ENCODE measurements at places on chromosomes 11 and 22. TPM values are rescaled to one million over a fixed set of nuclear protein-coding genes. Genes with fewer than 3 reads are reported as not detected.

- DNase-seq: no peak
Observed at GRCh38 chr22:30556388-30556787, 9.8 kb upstream of the SEC14L6 start.

The ELFN2 gene
- 0.20 TPM for total RNA-seq

- no peak for DNase-seq
Observed at GRCh38 chr11:114315749-114316368, 19.7 kb downstream of the NNMT start.

The BEST1 gene
- 1.0 TPM for total RNA-seq

DNA sequence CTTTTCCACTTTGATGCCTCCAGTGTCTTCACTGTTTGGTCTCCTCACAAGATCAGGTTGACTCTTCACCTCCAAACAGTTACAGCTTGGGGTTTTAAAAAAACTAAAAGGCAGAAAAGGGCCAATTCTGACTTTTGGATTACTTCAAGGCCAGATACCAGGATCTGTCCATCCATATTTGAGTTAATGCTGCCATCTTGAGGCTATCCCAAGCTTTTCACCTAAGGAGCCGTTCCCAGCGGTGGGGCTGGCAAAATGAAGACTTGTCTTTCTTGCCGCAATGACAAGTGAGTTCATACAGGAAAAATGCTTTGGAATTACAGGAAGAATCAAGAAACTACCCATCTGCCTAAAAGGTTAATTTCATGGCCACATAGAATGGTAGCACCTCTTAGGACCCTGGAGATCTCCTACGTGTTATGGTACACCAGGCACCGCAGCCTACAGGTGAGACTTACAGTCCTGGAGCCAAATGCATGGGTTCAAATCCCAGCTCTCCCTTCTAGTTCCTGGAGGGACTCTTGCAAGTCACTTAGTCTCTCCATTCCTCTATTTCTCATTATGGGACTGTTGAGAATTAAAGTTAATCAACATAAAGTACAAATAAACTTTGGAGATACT lies 6.0 kb upstream of the OR5B21 start:
- DNase-seq: no peak

DNA sequence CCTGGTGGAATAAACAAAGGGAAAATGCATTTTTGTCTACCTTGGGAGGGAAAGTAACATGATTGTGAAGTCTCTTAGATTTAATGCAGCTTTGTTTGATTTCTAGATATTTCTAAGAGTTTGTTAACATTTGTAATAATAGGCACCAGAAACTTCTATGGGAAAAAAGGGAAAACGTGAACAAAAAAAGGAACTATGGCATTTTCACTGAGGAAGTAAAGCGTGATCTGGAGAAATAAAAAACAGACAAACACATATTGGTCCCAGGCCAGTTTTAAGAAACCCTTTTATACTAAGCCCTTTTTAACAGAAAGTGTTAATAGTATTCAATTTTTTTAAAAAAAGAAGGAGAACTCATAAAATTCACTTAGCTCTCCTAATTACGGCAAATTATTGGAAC lies 6.9 kb upstream of the MS4A7 start:
- DNase-seq: no peak

DNA sequence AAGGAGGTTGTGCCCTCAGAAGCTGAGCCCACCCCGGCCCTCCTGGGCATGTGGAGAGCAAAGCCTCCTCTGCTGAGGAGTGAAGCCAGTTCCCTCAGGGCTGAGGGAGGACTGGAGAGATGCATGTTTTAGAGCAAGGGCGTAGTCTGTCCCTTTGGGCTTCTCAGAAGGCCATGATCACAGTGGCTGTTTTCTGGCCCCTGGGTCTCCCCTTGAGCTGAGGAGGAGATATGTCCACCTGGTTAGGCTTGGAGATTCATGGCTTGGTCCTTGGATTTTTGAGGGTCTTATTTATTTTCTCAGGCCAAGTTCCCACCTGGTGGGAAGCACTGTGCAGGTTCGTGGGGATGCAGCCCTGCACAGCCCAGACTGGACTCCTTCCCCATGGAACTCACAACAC lies 46.5 kb upstream of the THY1 start:
- DNase-seq: no peak

DNA sequence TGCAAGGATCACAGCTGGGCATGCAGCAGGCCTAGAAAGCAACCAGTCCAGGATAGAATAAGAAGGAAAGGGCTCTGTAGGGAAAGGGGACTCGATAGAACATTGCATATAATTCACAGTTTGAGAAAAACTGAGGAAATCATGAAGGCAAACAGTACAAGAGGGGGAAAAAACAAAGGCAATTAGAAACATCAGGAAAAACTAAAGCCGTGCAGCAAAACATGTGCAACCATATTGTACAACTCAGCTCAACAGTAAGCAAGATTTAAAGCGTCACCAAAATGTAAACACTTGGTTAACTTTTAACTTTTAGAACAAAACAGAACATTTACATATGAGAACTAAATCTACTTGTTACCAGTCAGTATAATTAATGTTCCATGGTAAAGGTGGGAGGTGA lies 8.5 kb downstream of the APOL3 start:
- DNase-seq: no peak

The OR5T3 gene
- not detected for total RNA-seq

The PACS1 gene
- total RNA-seq: 58.4 TPM

The CDHR5 gene
- total RNA-seq: not detected

The JAML gene
- total RNA-seq: 148 TPM

DNA sequence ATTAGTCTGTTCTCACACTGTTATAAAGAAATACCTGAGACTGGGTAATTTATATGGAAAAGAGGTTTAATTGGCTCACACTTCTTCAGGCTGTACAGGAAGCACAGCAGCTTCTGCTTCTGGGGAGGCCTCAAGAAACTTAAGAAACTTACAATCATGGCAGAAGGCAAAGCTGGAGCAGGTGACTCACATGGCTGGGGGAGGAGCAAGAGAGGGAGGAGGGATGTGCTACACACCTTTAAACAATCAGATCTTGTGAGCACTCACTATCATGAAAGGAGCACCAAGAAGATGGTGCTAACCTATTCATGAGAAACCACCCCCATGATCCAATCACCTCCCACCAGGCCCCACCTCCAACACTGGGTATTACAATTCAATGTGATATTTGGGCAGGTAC lies 381.6 kb downstream of the ETS1 start:
- DNase-seq: no peak

The OR5D18 gene
- total RNA-seq: not detected

GRCh38 chr22:48938741-48939140 lies 888.9 kb downstream of the BRD1 start:
- DNase-seq: no peak

- peak; percentile 80 for DNase-seq
Observed at GRCh38 chr22:38941488-38941987, 15.9 kb upstream of the APOBEC3A start.

- DNase-seq: no peak
Observed at GRCh38 chr11:70703141-70704064, 305.1 kb downstream of the CTTN start.

DNA sequence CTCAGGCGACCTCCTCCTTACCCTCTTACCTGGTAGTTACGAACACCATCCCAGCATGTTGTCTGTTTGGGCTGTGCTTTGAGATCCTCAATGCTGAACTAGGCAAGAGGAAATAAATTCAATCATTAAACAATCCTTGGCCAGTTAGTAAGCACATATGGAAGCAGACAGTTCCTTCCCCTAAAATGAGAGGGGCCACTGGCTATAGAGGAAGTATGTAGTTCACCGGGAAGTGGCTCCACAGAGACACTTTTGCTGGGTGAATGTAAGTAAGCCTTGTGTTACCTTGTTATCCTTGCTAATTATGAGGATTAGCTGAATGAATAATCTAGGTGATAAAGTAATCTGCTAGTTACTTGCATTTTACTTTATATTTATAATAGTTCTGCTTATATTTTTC lies 2.9 kb downstream of the THYN1 start:
- DNase-seq: no peak

- peak; percentile 1 for DNase-seq
Observed at GRCh38 chr11:63445720-63446119, 45.2 kb downstream of the PLAAT5 start.

- no peak for DNase-seq
Observed at GRCh38 chr11:78350091-78350645, 67.5 kb downstream of the GAB2 start.

All from activated naive CD8-positive, alpha-beta T cell treated with anti-CD3 and anti-CD28 coated beads for 36 hours (primary cell).